Stimulated activated CD4-positive, alpha-beta T cell treated with anti-CD3 and anti-CD28 coated beads, Interleukin-12 subunit alpha, Interleukin-12 subunit beta, amount 100 ng/mL, for 4 hours (primary cell): ENCODE measurements at places on chromosomes 7 and 10.

DNA sequence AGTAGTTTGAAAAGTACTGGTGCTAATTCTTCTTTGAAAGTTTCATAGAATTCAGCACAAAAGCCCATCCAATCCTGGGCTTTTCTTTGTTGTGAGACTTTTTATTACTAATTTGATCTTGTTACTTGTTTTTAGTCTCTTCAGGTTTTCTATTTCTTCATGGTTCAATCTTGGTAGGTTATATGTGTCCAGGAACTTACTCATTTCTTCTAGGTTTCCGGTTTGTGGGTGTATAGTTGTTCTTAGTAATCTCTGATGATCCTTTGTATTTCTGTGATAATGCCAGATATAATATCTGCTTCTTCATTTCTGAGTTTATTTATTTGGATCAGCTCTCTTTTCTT lies 147.5 kb downstream of the RTKN2 start:
- no peak for DNase-seq

DNA sequence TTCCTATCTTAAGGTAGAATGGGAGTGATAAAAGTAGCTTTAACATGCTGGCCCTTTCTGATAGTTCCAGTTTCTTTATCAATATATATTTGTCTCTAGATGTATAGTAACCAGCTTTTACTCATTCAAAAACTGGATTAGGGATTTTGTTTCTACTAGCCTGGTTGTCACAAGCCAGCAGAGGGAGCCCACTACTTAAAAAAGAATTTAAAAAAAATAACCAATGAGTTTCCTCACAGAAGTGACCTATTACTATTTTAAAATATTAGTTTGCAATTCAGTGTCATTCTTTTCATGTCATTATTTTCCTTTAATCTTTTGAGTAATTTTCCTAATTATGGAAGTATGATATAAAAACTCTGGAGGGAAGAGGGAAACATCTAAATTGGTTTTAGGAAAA lies 142.1 kb downstream of the PHTF2 start:
- no peak for DNase-seq

DNA sequence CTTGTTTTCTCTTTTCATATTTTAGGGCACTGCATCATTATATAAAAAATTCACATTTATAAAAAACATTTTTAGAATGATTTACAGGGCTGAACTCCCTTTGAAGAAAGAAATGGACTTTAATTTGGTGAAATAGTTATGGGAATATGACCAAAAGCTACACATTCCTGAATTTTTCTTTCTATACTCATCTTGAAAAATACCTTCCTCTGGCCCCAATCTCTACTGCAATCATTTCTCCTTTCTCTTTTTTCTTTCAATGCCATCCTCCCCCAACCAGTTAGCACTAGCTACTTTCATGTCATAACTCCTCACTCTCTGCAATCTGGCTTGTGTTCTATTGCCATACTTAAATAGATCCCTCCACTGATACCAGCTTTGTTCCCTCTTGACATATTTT lies 6.2 kb downstream of the WNT8B start:
- DNase-seq: no peak

DNA sequence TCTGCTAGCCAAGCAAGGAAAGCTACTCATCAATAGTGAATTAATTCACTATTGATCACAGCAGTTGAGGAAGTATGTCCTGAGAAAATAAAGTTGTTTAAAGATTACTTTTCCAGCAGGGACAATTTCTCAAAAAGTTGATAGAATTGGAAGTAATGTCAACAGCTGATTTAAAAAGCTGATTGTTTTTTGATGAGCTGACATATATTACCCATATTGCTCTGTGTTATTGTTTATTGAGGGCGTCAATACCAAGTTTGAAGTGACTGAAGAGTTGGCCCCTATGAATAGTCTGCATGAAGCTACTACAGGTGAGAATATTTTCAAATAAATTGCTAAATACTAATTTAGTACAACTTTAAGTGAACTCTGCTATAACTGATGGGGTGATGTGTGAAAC lies 28.0 kb downstream of the ZFAND4 start:
- no peak for DNase-seq

- DNase-seq: no peak
Observed at GRCh38 chr10:120077707-120078492, 185.4 kb downstream of the SEC23IP start.

- DNase-seq: no peak
Observed at GRCh38 chr7:135970682-135971365, 6.3 kb downstream of the MTPN start.

DNA sequence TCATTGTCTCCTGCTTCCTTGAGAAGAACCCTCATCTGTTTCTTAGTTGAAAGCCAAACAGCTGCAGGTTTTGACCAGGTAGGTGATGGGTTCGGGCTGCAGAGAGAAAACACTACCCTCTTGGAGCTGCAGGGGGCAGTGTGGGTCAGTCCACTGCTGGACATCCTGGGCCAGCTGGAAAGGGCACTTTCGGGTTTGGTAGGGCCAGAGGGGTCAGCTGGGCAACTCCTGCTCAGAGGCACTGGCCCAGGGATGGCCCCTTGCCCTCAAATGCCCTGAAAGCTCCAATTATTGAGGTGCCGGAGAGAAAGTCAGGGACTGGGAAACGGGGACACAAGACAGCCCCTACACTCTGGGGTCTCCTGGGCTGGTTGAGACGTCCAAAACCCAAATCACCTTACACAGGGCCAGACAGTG lies 90.7 kb downstream of the MKI67 start:
- DNase-seq: peak; percentile 65

GRCh38 chr10:114068054-114068707 lies 24.5 kb downstream of the ADRB1 start:
- DNase-seq: no peak

DNA sequence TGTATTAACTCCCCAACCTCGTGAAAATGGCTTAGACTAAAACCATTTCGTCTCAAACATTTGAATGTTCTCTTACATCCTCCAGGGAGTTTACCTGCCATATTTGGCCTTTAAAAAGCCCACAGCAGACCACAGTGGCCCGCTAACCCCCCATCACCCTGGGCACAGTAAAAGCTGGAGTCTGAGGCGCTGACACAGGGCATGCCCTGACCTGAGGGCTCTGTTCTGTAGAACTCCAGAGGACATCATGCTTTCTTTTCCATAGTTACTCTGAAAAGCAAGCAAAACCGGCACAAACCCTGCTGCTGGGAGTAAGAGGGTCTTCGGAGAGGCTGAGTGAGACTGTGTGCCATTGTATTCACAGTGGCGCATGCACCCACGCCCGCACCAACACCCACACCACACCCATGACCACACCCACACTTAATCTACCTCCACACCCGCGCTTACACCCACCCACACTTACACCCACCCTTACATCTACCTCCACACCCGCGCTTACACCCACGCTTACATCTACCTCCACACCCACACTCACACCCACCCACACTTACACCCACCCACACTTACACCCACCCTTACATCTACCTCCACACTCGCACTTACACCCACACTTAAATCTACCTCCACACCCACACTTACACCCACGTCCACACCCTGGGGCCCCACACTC lies 32.1 kb downstream of the LRRC27 start:
- no peak for DNase-seq

GRCh38 chr7:80435521-80435920 lies 76.3 kb downstream of the GNAT3 start:
- DNase-seq: no peak
